ENCODE measurements at places on chromosomes 13 and 19. TPM values are rescaled to one million over a fixed set of nuclear protein-coding genes. Genes with fewer than 3 reads are reported as not detected.

- no peak overlapping the region for H3K4me3 ChIP-seq
- DNase-seq = no peak
- H3K4me1 ChIP-seq = no peaks in the 10 kb centered on the region
- H3K27ac ChIP-seq = no peak overlapping the region
- H3K27me3 ChIP-seq = no peaks in the 10 kb centered on the region
These were observed 1289.2 kb upstream of the PCDH20 start for GRCh38 chr13:62704875-62705274.

DNA sequence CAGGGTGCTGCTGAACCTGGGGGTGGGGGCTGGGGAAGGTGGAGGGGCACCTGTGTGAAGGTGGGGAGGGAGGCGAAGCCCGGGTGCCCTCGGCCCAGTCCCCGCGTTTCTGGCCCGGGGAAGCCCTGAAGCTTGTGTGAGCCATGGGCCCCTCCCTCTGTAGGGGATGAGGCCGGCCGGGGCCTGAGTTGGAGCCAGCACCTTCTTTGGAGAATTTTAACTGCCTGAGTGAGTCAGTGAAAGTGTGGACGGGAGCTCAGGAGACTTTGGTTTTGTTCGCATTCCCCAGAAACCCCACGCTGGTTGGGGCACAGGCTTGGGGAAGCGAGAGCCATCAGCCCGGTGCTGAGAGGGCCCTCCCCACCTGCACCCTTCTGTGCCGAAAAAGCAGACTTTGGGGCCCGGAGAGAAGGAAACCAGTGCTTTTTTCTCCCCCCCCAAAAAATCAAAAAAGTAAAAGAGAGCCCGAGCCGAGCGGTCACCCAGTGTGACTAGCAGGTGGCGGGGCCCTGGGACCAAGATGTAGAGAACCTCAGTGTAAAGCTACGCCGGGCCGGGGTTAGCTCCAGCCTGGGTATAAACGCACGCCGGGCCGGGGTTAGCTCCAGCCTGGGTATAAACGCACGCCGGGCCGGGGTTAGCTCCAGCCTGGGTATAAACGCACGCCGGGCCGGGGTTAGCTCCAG, 45.1 kb downstream of the TMEM255B start:
- no peak overlapping the region for H3K4me3 ChIP-seq
- no peak overlapping the region for H3K27ac ChIP-seq
- peaks cover 8% of the 10 kb centered on the region for H3K27me3 ChIP-seq
- DNase-seq = no peak

DNA sequence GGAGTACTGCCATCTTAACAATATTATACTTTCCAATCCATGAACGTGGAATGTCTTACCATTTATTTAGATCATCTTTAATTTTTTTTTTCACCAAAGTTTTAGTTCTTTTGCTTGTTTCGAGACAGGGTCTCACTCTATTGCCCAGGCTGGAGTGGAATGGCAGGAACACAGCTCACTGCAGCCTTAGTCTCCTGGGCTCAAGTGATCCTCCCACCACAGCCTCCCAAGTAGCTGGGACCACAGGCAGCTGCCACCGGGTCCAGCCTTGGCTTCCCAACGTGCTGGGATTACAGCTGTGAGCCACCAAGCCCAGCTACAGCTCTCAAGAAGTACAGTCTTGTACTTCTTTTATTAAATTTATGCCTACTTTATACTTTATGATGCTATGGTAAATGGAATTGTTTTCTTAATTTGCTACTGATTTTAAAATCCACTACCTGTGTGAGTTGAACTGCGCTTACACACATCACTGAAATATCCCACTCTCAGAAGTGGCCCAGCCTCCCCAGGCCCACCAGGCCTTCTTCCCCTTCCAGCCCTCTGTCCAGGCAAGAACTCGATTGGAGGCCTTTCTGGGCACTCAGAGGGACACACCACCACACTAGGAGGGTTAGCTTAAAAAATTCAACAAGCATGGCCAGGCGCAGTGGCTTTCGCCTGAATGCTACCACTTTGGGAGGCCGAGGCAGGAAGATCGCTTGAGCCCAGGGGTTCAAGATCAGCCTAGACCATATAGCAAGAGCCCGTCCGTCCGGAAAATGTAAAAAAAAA, 1.0 kb upstream of the PGLS start:
- peak overlapping the region; percentile 83 for H3K4me3 ChIP-seq
- peak overlapping the region; percentile 97 for H3K27ac ChIP-seq
- DNase-seq = no peak
- H3K36me3 ChIP-seq = peaks cover 7% of the 10 kb centered on the region
- H3K4me1 ChIP-seq = peaks cover 22% of the 10 kb centered on the region

- H3K27me3 ChIP-seq = no peaks in the 10 kb centered on the region
- no peak for DNase-seq
- no peaks in the 10 kb centered on the region for H3K36me3 ChIP-seq
These were observed 26.4 kb upstream of the F7 start for GRCh38 chr13:113078902-113079780.

DNA sequence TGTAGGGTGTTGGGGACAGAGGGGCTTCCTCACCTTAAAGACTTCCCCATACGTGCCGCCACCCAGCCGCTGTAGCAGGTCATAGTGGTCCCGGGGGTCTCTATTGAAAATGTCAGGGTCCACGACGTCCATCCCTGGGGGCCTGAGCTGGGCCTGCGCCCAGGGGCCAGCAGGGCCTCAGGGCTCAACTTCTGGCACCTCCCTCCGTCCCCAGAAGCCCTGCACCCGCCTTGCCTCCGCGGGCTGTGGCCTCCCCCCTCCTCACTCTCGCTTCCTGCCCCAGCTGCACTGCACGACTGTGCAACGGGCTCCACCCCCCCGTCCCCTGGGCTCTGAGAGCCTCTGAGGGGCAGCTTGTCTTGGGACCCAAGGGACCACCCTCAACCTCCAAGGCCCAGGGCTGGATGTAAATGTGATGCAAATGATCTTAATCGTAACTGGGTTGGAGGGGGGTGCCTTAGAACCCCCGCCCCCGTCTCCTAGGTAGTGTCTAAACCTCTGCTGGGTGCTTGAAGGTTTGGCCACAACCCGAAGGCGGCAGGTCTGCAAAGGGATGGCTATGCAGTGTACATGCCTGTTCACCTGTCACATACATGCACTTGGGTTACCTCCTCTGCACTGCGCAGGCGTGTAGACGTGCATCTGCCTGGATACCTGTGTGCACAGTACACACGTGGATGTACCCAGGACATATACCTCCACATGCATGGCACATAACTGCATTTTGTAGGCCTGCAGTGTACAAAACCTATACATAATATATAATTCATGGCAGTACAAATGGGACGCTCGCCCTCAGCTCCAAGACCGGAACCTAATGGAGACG, at the start of gene MAP4K1:
Gene MAP4K1, minus strand, starts transcription at position 190 of the 826 bp plus-strand sequence. Its CDS starts 58 bp downstream, at position 132.
- H3K27me3 ChIP-seq = no peaks in the 10 kb centered on the region
- peaks cover 35% of the 10 kb centered on the region for H3K36me3 ChIP-seq
- peak within 1 kb of the TSS; percentile 82 for H3K27ac ChIP-seq
- H3K4me3 ChIP-seq = peak within 1 kb of the TSS; percentile 93

DNA sequence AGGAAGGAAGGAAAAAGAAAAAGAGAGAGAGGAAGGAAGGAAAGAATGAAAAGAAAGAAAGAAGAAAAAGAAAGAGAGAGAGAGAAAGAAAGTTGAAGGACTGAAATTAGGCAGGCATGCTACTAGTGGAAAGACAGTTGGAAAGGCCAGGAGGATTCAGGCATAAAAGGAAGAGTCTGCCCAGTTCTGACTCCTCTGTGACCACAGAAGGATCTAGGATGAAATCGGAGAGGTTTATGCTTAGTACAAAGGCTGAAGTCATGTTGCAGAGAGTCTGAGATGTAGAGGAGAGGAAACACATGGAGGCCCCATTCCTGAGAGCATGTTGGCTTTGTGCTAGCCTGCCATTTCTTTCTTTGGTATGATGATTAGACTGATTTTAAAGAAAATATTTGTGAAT, 246.5 kb upstream of the ARGLU1 start:
- no peaks in the 10 kb centered on the region for H3K27me3 ChIP-seq
- no peak overlapping the region for H3K4me3 ChIP-seq
- no peaks in the 10 kb centered on the region for H3K4me1 ChIP-seq
- H3K36me3 ChIP-seq = no peaks in the 10 kb centered on the region

- H3K4me3 ChIP-seq = no peak overlapping the region
- no peaks in the 10 kb centered on the region for H3K27me3 ChIP-seq
- H3K27ac ChIP-seq = no peak overlapping the region
- peaks cover 5% of the 10 kb centered on the region for H3K4me1 ChIP-seq
- no peaks in the 10 kb centered on the region for H3K36me3 ChIP-seq
These were observed 10.7 kb upstream of the SULT2A1 start for GRCh38 chr19:47896773-47897172.

DNA sequence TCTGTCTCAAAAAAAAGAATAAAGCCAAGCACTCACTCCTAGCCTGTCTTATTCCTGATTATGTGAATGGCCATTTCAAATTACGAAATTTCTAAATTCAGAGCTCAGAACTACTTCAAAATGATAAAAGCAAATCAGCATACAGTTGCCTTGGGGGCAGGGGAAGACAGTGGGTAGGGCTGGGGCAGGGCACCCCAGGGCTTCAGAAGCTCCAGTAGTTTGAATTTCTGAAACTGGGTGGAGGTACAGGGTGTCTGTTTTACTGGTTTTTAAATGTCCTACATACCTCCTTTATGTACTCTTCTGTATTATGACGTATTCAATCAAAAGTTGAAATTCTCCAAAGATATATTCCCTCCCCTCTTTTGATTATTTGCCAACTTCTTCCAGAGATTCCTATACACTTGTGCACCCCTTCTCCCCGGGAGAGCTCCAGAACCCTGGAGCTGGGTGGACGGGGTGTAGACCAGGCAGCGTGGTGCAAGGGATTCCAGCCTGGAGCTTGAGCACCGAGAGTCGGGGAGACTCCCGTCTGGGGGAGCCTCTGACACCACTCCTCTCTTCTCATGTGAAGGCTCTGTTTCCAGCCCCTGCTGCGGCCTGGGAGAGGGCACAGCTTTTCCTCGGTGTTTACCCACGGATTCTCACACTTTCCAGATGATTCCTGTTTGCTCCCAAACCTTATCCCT, 84.7 kb upstream of the GPR183 start:
- no peak for DNase-seq
- H3K36me3 ChIP-seq = peaks cover 4% of the 10 kb centered on the region
- H3K4me1 ChIP-seq = no peaks in the 10 kb centered on the region
- no peaks in the 10 kb centered on the region for H3K27me3 ChIP-seq
- no peak overlapping the region for H3K27ac ChIP-seq

DNA sequence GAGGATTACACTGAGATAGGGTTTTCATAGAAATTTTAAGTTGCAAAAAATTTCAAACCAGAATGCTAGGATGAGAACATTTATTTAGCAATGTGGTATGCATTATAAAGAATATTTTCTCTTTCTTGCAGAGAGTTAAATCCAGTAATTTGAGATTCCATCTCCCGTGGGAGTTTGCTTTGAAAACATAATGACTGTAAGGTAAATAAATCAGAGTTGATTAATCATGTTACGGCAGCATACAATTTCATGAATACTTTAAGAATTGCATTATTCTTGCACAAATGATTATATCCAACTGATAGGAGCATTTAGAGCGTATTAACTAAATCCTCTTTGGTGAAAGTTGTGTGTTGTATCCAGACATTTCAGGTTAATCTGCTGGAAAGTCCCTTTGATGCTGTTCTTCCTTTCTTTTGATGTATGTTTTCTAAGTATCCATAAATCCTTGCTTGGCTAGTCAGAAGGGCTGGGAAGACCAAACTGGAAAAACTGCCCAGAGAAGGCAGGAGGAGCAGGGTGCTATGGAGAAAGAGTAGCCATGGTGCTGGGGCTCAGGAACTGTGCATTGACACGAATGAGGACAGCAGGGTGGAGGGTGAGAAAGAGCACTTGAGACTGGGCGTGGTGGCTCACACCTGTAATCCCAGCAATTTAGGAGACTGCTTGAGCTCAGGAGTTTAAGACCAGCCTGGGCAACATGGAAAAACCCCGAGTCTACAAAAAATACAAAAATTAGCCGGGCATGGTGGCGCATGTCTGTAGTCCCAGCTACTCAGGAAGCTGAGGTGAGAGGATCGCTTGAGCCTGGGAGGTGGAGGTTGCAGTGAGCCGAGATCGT, 4.8 kb upstream of the GJA3 start:
- DNase-seq = no peak
- H3K4me1 ChIP-seq = no peaks in the 10 kb centered on the region
- 0 out of 3 replicates have a peak, but pooled peaks cover 4% of the 10 kb centered on the region for H3K27me3 ChIP-seq
- no peak overlapping the region for H3K4me3 ChIP-seq
- H3K36me3 ChIP-seq = no peaks in the 10 kb centered on the region

- H3K27ac ChIP-seq = no peak overlapping the region
- H3K4me3 ChIP-seq = no peak overlapping the region
- H3K36me3 ChIP-seq = no peaks in the 10 kb centered on the region
These were observed 228.8 kb downstream of the PCDH9 start for GRCh38 chr13:67001363-67001762.

GRCh38 chr13:48175185-48175584, 57.8 kb upstream of the ITM2B start:
- H3K4me3 ChIP-seq = no peak overlapping the region
- H3K27me3 ChIP-seq = no peaks in the 10 kb centered on the region
- H3K4me1 ChIP-seq = no peaks in the 10 kb centered on the region
- no peak for DNase-seq
- H3K27ac ChIP-seq = no peak overlapping the region

- H3K27ac ChIP-seq = no peak overlapping the region
- H3K36me3 ChIP-seq = no peaks in the 10 kb centered on the region
- H3K4me3 ChIP-seq = no peak overlapping the region
- peaks cover 6% of the 10 kb centered on the region for H3K27me3 ChIP-seq
These were observed 18.3 kb downstream of the ZNF536 start for GRCh38 chr19:30390356-30390988.

DNA sequence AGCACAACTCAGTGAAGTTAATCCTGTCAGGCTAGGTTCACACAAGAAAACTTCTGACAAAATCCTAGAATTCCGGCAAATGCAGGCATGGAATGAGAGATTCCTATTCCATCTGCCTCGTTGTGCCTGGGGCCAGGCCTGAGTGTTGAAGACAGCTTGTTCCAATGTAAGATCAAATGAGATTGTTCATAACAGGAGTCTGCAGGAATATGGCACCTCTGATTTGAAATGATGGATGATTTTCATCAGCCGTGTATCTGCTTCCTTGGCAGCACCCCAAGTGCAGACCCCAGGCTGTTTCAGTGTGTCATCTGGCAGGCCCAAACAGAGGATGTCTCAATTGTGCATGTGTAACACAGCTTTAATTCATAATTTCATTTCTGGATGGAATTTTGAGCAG, 35.3 kb upstream of the SACS start:
- DNase-seq = no peak
- H3K36me3 ChIP-seq = no peaks in the 10 kb centered on the region
- no peak overlapping the region for H3K27ac ChIP-seq

GRCh38 chr19:19630426-19630825, 2.4 kb upstream of the LPAR2 start:
- no peak overlapping the region for H3K27ac ChIP-seq
- DNase-seq = no peak
- no peaks in the 10 kb centered on the region for H3K27me3 ChIP-seq
- no peak overlapping the region for H3K4me3 ChIP-seq
- H3K4me1 ChIP-seq = peaks cover 20% of the 10 kb centered on the region
- H3K36me3 ChIP-seq = peaks cover 30% of the 10 kb centered on the region

- peaks cover 58% of the 10 kb centered on the region for H3K4me1 ChIP-seq
- H3K36me3 ChIP-seq = no peaks in the 10 kb centered on the region
- peaks cover 22% of the 10 kb centered on the region for H3K27me3 ChIP-seq
- no peak overlapping the region for H3K27ac ChIP-seq
These were observed 20.2 kb downstream of the EVI5L start for GRCh38 chr19:7850000-7850813.

GRCh38 chr13:109568339-109568818, 218.0 kb downstream of the IRS2 start:
- peaks cover 4% of the 10 kb centered on the region for H3K27me3 ChIP-seq
- H3K36me3 ChIP-seq = no peaks in the 10 kb centered on the region
- no peaks in the 10 kb centered on the region for H3K4me1 ChIP-seq

Gene PSG1
- total RNA-seq = not detected

Gene PRKCG
- 0.09 TPM for total RNA-seq

Gene ZNF723
- not detected for total RNA-seq

Gene SLITRK1
- total RNA-seq = not detected

Gene GRIN2D
- total RNA-seq = 24.7 TPM

Gene IGSF23
- total RNA-seq = not detected

Gene MIDN
- 120 TPM for total RNA-seq

Gene CYP2F1
- total RNA-seq = not detected

Gene TTC9B
- total RNA-seq = not detected

Gene BEST2
- total RNA-seq = not detected

Data from K562 (cell line).